Left renal pelvis (tissue), 4 donors: ENCODE measurements at places on chromosomes 3 and 15. TPM values are rescaled to one million over a fixed set of nuclear protein-coding genes. Genes with fewer than 3 reads are reported as not detected.

Gene LCMT2
- polyA plus RNA-seq = 13.1 TPM

- DNase-seq = no peak
Observed at GRCh38 chr15:50049871-50050270, 69.2 kb downstream of the ATP8B4 start.

Gene SRGAP3
- polyA plus RNA-seq = 18.1 TPM

Gene FANCD2
- 18.8 TPM for polyA plus RNA-seq

DNA sequence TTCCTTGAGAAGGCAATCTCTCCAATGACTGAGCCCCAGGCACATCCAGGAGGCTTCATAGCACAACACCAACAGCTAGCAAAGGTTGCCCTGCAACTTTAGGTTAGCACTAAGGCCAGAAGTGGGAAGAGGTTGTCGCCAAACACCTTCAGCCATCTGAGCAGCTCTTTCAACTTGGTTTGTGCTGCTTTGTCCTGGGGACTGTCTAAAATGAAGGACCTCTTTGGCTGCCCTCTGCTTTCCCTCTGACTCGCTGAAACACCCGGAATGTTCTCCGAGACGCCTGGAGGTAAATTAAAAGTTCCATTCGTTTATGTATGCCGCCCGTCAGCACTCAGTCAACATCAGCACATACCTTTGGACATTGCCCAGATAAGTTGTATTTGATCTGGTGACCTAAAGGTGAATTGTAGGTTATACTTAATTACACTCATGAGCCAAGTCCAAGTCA, 121.2 kb upstream of the NR2F2 start:
- no peak for DNase-seq

Gene LRRC31
- 0.17 TPM for polyA plus RNA-seq

Gene ZNF609
- 37.6 TPM for polyA plus RNA-seq

Gene RASL12
- polyA plus RNA-seq = 11.5 TPM

DNA sequence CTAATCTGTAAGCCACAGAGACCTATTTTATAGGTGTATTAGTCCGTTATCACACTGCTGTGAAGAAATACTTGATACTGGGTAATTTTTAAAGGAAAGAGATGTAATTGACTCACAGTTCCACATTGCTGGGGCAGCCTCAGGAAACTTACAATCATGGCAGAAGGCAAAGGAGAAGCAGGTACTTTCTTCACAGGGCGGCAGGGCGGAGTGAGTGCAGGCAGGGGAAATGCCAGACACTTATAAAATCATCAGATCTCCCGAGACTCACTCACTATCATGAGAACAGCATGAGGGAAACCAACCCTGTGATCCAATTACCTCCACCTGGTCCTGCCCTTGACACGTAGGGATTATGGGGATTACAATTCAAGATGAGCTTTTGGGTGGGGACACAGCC, 108.7 kb downstream of the GALK2 start:
- DNase-seq = no peak

DNA sequence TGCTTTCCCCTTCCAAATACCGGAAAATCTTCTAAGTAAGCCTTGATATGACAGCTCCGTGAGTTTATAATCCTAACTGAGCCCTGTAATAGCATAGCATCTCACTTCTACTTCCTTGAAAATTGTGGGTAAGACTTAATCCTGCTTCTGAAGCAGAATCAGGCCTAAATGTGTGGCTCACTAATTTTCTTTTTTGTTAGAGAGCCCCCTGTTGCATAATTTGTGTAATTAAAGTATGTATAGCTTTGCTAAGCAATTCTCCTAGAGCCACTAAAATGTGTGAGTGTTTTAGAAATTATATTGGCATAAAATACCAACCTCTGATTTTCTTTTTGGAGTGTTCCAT, 304.4 kb downstream of the FGF12 start:
- no peak for DNase-seq

Gene CGGBP1
- 191 TPM for polyA plus RNA-seq

Gene MOBP
- polyA plus RNA-seq = 0.07 TPM

DNA sequence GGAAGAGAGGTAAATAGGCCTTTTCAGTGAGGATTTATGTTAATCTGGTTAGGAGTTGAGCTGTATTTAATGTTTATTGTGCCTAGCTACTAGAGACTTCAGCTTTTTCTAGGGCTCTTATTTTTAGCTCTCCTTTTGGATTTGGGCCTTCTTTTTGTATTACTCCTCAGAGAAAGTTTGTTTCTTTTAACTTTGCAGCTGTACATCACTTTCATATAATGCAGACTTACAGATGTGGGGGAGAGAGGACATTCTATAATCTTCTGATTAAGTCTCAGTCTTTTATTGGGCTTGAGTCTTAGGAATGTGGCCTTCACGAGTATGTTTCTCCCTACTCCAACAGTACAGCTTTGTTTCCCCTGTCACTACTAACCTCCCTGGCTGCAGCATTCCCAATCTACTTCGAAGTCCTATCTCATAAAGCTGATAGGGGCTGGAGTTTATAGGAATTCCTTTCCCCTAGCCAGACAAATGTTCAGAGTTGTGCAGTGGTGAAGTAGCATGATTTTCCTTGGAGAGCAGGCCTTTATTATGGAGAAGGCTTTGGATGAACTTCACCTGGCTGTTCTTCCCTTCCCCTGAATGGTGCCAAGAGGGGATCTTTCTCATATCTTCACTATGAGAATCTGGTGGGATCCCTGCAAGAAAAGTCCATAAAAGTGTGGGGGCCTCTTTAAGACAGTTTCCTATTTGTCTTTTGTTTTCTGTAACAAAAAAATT, 82.2 kb upstream of the CBLB start:
- DNase-seq = no peak

DNA sequence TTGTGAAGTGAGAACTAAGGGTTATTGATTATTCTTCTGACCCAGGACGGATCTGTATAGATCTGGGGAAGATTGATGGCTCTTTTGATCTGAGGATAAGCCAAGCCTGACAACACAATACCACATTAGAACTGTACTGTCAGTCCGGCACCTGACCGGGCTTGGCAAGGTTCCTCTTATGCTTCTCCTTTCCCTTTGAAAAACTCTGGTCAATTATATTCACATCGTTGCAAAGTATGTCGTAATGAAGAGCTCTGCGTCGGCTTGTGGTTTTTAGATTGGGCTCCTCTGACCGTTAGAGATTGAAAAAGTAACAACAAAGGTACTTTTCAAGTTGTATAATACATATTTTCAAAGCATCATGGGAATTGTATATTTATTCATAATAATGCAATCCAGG, 389.8 kb downstream of the NR2F2 start:
- no peak for DNase-seq

DNA sequence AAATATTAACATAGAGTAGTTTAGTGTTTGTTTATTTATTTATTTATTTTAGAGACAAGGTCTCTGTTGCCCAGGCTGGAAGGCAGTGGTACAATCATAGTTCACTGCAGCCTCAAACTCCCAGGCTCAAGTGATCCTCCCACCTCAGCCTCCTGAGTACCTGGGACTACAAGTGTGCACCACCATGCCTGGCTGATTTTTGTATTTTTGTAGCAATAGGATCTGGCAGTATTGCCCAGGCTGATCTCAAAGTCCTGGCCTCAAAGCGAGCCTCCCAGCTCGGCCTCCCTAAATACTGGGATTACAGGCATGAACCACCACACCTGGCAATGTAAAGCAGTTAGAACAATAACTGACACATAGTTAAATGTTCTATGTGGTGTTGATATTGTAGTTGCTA, 4.4 kb upstream of the ZNF148 start:
- DNase-seq = no peak

- DNase-seq = peak; percentile 85
Observed at GRCh38 chr3:156826144-156826895, at the start of gene LEKR1. TSS of gene LEKR1 (plus strand) at chr3:156826353. CDS start at chr3:156829330, 2,977 bp downstream.

DNA sequence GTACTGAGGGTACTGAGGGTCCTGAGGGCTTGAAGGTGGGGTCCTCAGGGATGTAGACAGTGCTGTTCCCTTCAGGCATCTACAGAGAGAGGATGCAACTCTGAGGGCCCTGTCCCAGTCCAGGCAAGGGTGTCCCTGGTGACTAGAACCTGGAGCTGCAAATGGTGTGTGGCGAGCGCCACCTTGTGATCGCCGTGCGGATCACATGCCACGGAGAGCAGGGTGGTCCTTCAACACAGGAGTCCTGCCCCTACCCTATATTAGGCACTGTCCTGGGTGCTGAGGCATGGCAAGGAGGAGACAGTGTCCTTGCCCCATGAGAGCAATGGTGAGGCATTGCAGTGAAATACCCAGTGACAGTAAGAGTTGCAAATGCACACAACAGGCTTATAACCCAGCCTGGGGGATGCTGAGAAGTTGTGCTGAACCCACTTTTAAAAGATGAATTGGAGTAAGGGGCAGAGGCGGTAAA, 23.6 kb downstream of the RHCG start:
- DNase-seq = no peak

DNA sequence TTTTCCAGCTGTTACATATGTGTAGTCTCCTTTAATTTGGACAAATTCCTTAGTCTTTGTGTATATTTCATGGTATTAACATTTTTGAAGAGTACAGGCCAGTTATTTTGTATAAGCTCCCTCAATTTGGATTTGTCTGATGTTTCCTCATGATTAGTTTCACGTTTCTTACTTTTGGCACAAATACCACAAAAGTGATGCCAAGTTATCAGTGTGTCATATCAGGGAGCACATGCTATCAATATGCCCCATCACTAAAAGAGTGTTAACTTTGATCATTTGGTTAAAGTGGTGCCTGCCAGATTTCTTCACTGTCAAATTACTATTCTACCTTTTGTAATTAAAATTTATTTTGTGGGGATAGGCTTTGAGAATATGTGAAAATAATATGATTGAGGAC, 14.6 kb downstream of the PCNP start:
- DNase-seq = no peak

Gene BFSP2
- not detected for polyA plus RNA-seq

Gene CSPG4
- 8.6 TPM for polyA plus RNA-seq

- no peak for DNase-seq
Observed at GRCh38 chr3:131387796-131388489, 6.4 kb downstream of the NUDT16 start.

DNA sequence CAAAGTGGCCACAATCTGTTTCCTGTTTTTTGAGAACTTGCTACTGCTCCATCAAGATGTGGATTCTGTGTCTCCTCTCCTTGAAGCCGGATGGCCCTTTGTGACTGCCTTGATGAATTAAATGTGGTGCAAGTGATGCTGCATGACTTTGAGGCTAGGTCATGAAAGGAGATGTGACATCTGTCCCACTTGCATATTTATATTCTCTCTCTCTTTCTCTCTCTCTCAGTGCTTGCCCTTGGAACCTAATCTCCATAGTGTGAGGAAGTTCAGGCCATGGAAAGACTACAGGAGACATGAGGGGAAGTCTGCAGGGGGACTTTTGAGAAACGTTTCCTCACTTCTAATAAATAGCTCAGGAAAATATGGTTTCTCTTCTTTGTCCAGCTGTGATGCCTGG, 50.0 kb upstream of the ADPGK start:
- no peak for DNase-seq

Gene CMTM8
- 9.6 TPM for polyA plus RNA-seq

- DNase-seq = no peak
Observed at GRCh38 chr3:161576311-161576710, 79.7 kb downstream of the OTOL1 start.

Gene HES1
- polyA plus RNA-seq = 92.0 TPM

Gene PIGZ
- 1.0 TPM for polyA plus RNA-seq

DNA sequence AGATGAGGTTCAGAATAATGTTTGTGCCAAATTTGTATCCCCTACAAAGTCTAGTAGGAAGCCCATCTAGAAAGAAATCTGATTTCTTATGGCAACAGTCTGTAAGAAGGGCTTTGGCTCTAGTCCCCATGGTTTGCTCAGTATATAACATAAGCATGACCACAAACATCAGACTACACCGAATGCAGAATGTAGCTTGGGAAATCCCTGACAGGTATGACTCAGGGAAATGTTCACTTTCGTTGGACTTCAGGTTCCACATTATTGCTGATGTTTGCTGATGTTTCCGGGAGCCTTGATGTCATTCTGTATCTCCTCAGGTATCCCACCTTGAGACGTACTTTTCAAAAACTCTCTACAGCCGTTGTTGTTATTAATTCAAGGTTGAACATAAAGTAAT, 304.4 kb upstream of the TGFBR2 start:
- DNase-seq = no peak

DNA sequence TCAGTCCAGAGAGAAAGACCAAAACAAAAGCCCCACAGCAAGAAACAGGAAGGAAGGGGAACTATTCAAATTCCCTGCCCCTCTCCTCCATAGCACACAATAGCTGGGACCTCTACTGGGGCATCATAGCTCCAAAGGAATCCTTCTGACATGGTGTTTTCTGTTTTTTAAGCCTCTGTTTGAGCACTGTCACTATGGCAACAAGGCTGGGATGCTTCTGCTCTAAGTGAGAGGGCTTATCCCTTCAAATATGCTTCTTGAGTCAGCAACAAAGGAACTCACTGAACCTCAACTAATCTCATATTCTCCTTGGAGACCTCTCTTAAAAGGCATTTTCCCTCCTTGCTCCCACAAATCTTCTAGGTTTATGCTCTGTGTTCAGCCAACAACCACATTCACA, 40.5 kb downstream of the MYLK start:
- no peak for DNase-seq

Gene C15orf62
- polyA plus RNA-seq = 2.5 TPM

DNA sequence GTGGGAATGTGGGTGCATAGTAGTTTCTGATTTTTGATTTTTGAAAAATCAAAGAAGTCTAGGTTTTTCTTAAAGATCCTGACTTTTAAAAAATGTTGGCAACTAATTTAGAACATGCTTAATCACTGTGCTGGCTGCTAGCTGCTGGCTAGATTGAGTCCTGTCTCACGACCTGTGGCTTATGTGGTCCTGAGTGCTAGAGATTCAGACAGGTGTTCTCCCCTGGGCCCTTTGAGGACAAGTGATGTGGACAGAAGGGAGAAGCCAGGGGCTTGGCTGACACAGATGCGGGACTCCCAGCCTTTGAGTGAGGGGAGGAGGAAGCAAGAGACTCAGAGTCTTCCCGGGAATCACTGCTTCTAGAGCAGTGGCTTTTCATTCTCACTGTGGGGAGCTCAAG, 47.5 kb downstream of the CORO2B start:
- DNase-seq = no peak

GRCh38 chr3:137264843-137265330, 307.1 kb downstream of the IL20RB start:
- DNase-seq = no peak

GRCh38 chr3:176959867-176960266, 237.4 kb downstream of the TBL1XR1 start:
- no peak for DNase-seq

GRCh38 chr3:176647987-176648386, 549.3 kb downstream of the TBL1XR1 start:
- no peak for DNase-seq

GRCh38 chr15:84111575-84111974, 124.0 kb upstream of the GOLGA6L4 start:
- DNase-seq = no peak

DNA sequence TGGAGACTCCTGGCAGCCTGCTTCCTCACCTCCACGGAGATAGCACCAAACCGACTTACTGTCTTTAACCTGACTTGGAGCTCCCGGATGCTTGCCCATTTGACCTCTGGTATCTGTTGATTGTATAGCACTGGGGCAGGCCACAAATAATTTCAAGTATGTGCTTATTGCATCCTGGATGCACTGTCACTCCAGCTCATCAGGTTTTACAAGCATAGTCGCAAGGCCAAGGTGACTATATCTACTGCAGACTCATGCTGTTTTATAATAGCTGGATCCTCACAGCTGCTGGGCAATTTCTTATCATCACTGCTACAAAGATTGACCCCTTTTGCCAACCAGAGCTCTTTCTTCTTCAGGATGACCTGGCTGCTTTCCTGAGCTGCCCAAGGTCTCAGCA, 45.6 kb downstream of the PEX5L start:
- no peak for DNase-seq

- DNase-seq = peak; percentile 51
Observed at GRCh38 chr15:49645941-49646340, 25.1 kb downstream of the DTWD1 start.
